A549 treated with CpdA at 1 μM for 4 hours (cell line): ENCODE measurements at places on chromosomes 12 and 14. TPM values are rescaled to one million over a fixed set of nuclear protein-coding genes. Genes with fewer than 3 reads are reported as not detected.

Gene LTBP2
- 9.6 to 16.4 TPM (median 10.6 TPM) in 5 replicates for total RNA-seq

Gene GLIPR1L1
- not detected in 5 replicates for total RNA-seq

Gene SPSB2
- total RNA-seq = 16.8 to 22.9 TPM (median 19.9 TPM) in 5 replicates

Gene HHIPL1
- total RNA-seq = 0.19 to 0.25 TPM (median 0.22 TPM) in 5 replicates

Gene AGAP2
- total RNA-seq = 0.13 to 0.20 TPM (median 0.16 TPM) in 5 replicates

Gene GPR132
- 0.34 to 0.81 TPM (median 0.51 TPM) in 5 replicates for total RNA-seq

Gene CABP1
- total RNA-seq = 0.14 to 0.30 TPM (median 0.29 TPM) in 4 of 5 replicates, not detected in the other

Gene KRAS
- total RNA-seq = 10.7 to 17.2 TPM (median 12.8 TPM) in 5 replicates

Gene C12orf50
- 0.05 to 0.19 TPM (median 0.13 TPM) in 3 of 5 replicates, not detected in the others for total RNA-seq

Gene MOK
- 22.5 to 30.9 TPM (median 25.5 TPM) in 5 replicates for total RNA-seq

Gene P2RX2
- not detected in 5 replicates for total RNA-seq

Gene SLC15A4
- total RNA-seq = 18.4 to 25.2 TPM (median 22.8 TPM) in 5 replicates

Gene C14orf93
- total RNA-seq = 2.4 to 3.6 TPM (median 3.2 TPM) in 5 replicates

Gene CISTR
- not detected in 5 replicates for total RNA-seq

Gene YEATS4
- total RNA-seq = 32.1 to 48.4 TPM (median 35.5 TPM) in 5 replicates

Gene FAM90A1
- total RNA-seq = 0.06 to 0.14 TPM (median 0.09 TPM) in 4 of 5 replicates, not detected in the other

Gene NTS
- total RNA-seq = 61.9 to 82.2 TPM (median 75.1 TPM) in 5 replicates

Gene BICDL1
- total RNA-seq = 2.5 to 4.7 TPM (median 3.7 TPM) in 5 replicates

Gene RHEBL1
- 5.1 to 6.3 TPM (median 5.6 TPM) in 5 replicates for total RNA-seq

Gene SLC2A13
- 2.6 to 4.0 TPM (median 3.6 TPM) in 5 replicates for total RNA-seq

Gene OR4K17
- total RNA-seq = not detected in 5 replicates
